ENCODE measurements at places on chromosomes 3 and 15.
A peak's percentile ranks its signal among the peaks of the same experiment; 100 is the strongest.

GRCh38 chr15:85073556-85074194, 92.0 kb downstream of the PDE8A start:
- peak; percentile 55 for DNase-seq

- DNase-seq: no peak
Observed at GRCh38 chr3:105315144-105315543, 51.6 kb upstream of the ALCAM start.

- no peak for DNase-seq
Observed at GRCh38 chr3:29137601-29138000, 143.3 kb upstream of the RBMS3 start.

DNA sequence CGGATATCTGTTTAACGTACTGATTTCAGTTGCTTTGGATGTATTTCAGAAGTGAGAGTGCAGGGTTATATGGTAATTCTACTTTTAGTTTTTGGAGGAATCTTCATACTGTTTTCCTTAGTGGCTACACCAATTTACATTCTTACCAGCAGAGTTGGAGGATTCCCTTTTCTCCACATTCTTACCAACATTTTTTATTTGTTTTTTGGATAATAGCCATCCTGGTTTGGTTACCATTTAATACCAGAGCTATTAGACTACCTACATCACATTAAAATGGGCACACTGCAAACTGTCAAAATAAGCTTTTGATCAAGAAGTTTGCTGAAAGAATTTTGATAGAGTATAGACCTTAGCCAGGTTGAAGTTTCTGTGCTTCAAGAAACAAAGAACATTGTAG, 217.2 kb upstream of the CFAP20DC start:
- no peak for DNase-seq

DNA sequence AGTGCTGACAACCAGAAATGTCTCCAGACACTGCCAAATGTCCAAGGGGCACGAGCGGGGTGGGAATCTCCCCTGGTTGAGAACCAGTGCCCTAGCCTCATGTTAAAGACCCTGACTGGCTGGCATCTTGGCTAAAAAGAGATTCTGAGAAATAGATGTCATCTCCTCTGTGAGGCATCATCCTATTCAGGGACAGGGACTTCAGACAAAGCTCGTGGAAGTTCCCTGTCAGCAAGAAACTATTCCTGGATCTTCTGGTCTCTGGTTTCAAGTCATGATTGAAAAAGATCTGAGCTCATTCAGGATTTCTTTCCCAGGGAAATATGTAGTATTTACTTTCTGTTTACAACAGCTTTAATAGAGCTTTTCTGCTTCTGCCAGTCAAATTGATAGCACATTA, 10.8 kb downstream of the WDR5B start:
- no peak for DNase-seq

- peak; percentile 63 for DNase-seq
Observed at GRCh38 chr3:57856675-57857074, 100.6 kb downstream of the SLMAP start.

- peak; percentile 19 for DNase-seq
Observed at GRCh38 chr15:63593705-63594671, 3.2 kb upstream of the FBXL22 start.

DNA sequence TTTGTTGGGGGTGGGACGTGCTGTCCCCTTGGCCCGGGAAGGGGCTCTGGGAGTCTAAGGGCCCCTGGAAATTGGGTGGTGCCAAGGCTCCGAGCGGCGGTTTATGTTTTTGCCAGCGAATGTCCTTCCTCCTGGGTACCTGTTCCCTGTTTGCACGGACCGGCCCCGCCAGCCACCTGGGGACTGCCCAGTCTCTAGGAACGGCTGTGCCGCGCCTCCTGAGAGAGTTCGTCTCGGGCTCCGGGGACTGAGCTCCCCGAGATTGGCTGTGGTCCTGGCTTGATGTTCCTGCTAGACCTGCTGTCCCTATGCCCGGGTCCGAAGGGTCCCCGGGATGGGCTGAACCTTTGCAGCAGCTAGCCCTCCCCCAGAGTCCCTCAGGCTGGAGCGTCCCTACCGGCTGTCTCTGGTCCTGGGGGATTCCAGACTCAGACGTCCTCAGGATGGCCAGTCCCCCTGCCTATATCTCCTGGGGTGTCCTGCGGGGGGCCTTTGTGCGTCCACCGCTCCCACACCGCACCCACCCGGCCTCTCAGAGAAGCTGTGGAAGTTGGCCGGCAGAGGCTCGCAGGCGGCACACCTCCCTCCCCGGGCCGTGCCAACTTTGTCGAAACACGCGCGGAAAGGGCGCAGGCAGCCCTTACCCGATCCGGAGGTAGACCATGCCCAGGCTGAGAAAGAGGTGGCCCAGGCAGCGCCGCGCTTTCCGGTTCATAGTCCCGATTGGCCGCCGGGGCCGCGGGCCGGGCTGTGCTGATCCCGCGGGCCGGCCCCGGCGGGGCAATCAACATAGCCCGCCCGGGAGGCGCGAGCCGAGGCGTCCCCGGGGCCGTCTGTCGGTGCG, 547 bp downstream of the WNT7A start:
- no peak for DNase-seq

- DNase-seq: peak; percentile 16
Observed at GRCh38 chr3:166580561-166580960, 743.3 kb upstream of the BCHE start.

- no peak for DNase-seq
Observed at GRCh38 chr3:5725801-5726200, 538.3 kb downstream of the EDEM1 start.

Data from ELR (cell line).